ENCODE measurements at places on chromosomes 11 and 22.

DNA sequence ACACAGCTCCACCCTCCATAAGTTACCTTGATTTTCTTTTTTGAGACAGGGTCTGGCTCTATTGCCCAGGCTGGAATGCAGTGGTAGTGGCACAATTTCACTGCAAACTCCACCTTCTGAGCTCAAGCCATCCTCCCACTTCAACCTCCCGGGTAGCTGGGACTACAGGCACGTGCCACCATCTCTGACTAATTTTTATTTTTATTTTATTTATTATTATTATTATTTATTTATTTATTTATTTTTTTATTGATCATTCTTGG is 9.6 kb downstream of the RPS3 start:
- DNase-seq, result no peak

DNA sequence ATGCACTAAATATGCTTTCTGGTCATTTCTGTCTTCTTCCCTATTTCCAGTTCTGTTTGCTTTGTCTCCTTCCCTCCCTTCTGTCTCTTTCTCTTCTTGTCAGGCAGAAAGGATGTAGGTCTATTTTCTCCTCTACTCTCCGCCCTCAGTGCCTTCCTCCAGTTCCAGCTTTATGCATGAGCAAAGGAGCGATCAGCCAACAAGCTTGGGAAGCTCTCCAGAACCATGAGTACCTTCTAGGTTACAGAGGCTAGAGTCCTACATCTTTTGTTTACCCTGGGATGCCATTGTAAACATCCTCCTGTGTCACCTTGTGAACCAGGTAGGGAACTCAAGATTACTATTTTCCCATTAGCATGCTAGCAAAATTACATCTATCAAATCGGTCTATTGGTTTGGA is 7.9 kb upstream of the SPON1 start:
- no peak for DNase-seq

DNA sequence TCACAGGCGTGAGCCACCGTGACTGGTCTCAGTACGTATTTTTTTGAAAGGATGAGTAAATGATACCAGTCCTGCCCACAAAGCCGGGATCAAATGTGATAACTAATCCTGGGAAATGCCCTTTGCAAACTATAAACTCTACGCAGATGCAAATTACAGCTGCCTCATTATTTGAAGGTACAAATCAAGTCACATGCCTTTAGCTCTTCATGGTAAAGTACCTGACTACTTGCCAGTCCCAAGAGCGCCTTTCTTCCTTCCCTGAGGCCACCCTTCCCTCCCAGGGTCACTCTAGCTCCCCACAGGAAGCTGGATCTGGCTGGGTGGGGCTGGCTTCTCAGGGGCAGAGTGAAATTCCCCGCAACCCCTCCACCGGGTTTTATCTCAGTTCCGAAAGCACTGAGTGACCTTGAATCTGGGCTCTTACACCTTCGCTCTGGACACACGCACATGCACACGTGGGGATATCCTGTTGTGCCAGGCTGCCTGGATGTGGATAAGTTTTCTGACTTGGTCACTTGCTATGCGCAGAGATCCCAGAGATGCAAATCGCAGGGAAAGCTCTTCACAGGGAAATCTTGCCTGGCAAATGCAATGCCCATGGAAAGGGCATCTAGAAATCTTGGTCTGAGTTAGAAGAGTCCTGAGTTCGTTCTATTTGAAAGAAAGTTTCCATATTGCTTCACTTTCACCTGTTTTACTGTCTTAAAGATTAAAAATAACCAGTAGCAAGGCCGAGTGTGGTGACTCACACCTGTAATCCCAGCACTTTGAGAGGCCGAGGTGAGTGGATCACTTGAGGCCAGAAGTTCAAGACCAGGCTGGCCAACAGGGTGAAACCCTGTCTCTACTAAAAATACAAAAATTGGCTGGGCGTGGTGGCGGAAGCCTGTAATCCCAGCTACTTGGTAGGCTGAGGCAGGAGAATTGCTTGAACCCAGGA is 8.5 kb downstream of the A4GALT start:
- no peak for DNase-seq

- no peak for DNase-seq
Measured at GRCh38 chr11:2673871-2674471, 25.8 kb downstream of the KCNQ1OT1 start.

DNA sequence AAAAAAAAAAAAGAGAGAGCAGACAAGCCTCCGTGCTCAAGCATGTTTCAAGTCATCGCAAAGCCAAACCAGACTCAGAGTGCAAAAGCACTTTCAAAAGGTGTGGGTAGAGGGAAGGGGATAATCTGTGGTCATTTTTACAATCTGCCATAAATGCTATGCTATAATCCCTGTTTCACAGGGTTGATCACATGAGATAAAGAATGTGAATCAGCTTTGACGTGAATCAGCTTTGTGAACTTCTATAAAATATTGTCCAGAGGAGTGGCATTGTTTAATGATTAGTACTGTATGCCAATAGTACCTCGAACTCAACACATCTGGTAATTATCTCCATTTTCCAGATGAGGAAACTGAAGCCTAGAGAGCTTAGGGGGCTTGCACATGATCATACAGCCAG is 20.0 kb upstream of the POLD3 start:
- no peak for DNase-seq

DNA sequence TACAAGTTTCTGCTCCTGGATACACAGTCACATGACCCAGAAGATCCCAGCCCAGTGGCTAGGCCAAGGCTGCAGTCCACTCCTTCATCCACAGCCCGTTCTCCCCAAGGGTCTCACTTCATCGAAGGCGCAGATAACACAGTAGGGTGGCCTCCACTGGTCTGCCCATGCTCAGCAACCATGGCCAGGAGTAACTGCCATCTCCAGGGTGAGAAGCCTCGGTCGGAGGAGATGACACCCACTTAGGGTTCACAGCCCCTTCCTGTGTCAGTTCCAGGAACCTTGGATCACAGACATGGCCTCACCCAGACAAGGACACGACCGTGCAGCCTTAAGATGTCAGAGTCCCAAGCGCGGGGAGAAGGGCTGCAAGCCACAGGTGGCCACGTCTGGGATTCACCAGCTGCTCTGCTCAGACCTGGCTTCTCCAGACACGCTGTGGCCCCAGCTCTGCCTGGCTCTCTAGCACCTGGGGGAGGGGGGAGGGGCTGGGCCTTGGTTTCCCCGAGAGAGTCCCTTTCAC is 2.6 kb downstream of the BET1L start:
- no peak for DNase-seq

- no peak for DNase-seq
Measured at GRCh38 chr11:73481626-73482025, 105.4 kb downstream of the RELT start.

DNA sequence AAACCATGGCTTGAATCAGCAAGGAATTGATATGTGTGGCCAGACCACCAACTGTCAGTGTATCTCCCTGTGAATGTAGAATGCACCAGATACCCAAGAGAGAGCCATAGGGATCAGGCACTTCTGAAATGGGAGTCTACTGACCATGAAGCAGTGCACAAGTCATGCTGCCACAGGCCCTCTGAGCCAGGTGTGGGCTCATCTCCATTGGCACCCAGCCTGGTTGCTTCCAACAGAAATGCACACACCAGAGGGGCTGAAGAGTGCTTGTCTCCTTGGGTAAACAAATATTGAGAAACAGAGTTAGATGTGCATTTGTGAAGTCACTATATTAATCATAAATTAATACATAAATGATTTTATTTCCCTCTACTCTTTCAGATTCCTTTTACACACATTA is 28.4 kb upstream of the PANX1 start:
- DNase-seq, result no peak

GRCh38 chr11:123195188-123196059 is at the start of gene CLMP:
CLMP (minus strand) TSS chr11:123195248; CDS start chr11:123194940, 308 bp downstream.
- no peak for DNase-seq

DNA sequence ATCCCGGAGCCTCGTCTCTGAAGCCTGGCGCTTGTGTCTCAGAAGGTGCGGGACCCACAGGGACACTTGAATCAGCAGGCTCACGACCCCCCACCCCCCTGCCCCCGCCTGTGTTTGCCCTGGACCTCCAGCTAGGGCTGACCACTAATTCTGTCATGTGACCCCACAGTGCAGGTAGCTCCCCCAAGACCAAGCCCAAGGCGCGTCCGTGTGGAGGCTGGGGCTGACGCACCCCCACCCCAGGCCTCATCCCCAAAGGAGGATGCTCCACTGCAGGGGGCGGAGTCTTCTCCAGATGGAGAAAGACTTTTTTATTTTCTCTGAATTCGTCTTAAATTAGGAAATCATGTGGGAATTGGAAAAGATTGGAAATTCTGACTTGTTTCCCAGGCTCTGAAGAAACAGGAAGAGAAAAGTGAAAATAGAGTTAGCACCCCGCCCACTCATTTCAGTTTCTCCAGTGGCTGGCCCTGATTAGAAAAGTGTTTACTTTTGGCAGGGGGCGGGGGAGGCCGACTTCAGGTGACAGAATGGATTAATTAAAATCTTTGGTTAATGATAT is 1.0 kb upstream of the RELA start:
- DNase-seq, result no peak

- DNase-seq, result no peak
Measured at GRCh38 chr22:19514831-19515565, 9.2 kb downstream of the CLDN5 start.

DNA sequence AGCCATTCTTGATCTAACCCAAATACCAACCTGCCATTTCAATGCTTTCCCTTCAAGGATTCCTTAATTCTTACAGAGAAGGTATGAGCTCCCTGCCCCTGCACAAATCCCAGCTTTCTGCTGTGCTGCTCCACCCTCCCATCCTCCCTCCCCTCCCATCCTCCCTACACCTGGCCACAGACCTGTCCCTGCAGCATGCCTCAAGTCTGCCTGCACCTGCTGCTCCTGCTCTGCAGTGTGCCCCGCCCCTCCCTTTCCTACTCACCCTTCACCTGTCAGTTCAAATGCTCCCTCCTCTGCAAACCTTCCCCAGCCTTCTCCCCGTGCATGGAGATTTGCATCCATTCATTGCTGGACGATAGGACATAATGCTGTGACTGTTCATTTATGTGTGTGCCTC is 139.9 kb upstream of the NARS2 start:
- DNase-seq, result no peak

DNA sequence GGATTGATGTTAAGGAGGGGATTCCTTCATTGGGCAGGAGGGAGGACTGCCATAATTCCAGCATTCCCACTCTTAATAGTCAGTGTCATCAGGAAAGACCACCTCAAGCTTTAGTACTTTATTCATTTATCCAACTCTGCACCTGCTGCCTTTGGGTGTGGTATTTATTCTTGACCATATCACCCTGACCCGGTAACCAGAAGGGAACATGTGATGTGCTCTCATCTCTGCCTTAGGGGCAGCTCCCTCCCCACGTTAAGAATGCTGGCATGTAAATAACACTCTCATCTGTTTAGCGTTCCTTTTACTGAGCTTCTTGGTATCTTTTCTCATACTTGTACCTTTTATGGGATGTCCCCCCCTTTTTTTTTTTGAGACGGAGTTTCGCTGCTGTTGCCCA is 7.7 kb downstream of the CAT start:
- no peak for DNase-seq

DNA sequence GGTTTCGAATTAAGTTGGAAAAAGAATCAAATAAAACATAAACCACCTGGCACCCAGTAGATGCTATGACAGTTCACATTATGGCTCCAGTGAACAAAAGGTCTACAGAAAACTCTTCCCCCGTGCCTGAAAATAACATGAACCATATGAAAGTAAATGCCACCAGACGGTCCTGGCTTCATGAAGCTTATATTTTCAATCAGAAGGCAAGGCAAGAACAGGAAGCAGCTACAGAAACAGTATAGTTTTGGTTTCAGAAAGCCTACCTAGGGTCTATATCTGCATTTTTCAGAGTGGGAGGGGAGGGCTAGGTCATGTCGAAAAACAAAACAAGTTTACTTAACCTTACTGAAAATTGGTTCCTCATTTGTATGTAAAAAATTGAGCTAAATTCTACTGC is 9.8 kb downstream of the RAB30 start:
- no peak for DNase-seq

DNA sequence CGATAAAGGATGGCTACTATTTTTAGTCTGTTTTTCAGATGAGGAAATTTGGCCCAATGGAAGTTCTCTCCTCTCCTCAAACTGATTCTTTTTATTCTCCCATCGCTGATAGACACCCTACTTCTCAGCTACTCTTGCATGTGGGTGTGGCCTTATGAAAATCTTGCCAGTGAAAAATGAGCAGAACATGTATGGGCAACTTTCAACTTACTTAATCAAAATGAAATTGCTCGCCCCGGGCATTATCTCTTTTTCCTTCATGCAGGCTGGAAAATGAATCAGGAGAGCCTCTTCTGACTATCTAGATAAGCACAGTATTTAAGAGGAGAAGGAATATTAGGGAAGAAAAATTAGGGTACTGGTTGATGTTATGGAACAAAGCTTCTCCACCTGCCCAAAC is 2354.7 kb upstream of the RAG2 start:
- no peak for DNase-seq

DNA sequence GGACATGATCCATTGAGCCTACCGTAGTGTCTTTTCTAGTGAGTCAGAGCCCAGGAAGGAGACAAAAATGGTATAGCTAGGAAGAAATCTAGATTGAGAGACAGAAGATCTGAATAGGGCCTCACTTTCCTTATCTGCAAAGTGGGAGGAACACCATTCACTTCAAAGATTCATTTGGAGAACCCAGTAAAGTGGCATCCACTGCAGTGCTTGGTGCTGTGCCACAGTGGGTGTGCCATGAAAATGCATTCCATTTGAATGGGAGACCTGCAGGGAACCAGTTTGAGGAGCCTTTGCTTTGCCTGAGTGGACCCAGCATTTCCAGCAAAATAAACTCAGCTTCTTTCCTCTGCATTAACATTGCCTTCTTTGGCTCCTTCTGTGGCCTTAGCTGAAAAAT is 470.5 kb upstream of the CADM1 start:
- DNase-seq, result no peak

- no peak for DNase-seq
Measured at GRCh38 chr11:46055371-46055770, 65.9 kb downstream of the PHF21A start.

DNA sequence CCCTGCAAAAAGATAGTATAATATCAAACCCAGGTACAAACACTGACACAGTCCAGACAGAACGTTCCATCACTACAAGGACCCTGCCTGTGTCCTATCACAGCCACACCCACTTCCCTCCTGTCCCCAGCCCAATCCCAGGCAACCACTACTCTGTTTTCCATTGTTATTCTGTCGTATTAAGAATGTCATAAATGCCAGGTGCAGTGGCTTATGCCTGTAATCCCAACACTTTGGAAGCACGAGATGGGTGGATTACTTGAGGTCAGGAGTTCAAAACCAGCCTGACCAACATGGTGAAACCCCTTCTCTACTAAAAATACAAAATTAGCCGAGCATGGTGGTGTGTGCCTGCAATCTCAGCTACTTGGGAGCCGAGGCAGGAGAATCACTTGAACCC is 89.0 kb downstream of the TRMU start:
- DNase-seq, result no peak

- DNase-seq, result peak; percentile 14
Measured at GRCh38 chr11:77658213-77659013, 20.8 kb upstream of the CLNS1A start.

- DNase-seq, result no peak
Measured at GRCh38 chr22:19641254-19641982, 72.9 kb upstream of the SEPTIN5 start.

GRCh38 chr11:67699521-67699920 is 25.1 kb upstream of the ALDH3B2 start:
- DNase-seq, result no peak
